NCI-H1694 (cell line): ENCODE measurements at places on chromosomes 5 and 9.

DNA sequence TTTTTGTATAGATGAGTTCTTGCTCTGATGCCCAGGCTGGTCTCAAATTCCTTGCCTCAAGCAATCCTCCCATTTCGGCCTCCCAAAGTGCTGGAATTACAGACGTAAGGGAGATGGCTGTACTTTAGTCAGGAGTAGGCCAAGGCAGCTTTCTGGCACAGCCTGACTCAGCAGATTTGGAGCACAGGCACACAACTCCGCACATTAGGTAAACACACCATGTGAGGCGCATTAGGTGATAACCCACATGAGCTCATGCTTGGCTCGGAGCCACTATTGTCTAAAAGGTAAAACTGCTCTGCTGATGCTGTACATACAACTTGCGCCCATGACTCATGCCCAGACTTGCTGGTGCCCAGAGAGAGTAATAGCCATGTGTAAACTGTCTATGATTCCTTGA, 1157.9 kb downstream of the TAF11L14 start:
- no peak for DNase-seq

GRCh38 chr5:96236051-96236450, 197.0 kb downstream of the PCSK1 start:
- DNase-seq = no peak

DNA sequence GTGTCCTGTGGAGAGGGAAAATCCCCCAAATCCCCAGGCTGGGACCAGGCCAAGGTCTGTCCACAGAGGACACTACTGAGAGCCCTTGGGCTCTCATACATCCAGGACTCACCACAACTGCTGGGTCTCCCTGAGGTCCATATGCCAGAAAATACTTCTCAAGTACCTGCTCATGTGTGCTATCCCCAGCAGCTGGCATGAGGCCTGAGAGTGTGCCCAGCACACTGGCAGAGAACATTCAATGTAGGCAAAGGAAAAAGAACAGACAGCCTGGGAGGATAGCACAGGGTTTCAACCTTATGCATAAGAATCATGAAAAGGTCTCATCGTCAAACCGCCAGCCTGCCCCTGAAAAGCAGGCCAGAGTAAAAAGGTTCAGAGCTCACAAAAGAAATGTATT, 154.1 kb upstream of the TAS2R1 start:
- no peak for DNase-seq

DNA sequence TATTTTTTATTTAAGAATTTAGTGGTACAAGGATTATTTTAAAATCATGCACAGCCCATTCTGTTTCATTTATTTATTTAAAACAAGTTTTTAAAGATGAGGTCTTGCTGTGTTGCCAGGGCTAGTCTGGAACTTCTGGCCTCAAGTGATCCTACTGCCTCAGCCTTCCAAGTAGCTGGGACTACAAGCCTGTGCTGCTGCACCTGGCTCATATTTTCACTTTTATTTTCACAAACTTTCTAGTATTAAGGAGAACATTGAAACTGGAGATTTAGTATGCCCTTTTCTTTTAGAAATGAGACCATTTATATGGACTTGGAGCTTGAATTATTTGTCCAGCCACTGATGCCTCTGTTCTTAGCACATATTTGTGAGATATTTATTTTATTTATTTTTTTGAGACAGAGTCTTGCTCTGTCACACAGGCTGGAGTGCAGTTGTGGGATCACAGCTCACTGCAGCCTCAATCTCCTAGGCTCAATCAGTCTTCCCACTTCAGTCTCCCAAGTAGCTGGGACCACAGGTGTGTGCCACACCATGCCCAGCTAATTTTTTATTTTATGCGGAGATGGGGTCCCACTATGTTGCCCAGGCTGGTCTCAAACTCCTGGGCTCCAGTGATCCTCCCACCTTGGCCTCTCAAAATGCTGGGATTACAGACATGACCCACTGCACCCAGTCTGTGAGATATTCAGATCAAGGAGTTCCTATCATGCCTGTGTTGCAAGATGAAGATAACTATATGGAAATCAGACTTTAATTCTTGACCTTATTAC, 7.4 kb downstream of the DMXL1 start:
- no peak for DNase-seq

- no peak for DNase-seq
Measured at GRCh38 chr5:41738710-41739354, 131.4 kb downstream of the OXCT1 start.

DNA sequence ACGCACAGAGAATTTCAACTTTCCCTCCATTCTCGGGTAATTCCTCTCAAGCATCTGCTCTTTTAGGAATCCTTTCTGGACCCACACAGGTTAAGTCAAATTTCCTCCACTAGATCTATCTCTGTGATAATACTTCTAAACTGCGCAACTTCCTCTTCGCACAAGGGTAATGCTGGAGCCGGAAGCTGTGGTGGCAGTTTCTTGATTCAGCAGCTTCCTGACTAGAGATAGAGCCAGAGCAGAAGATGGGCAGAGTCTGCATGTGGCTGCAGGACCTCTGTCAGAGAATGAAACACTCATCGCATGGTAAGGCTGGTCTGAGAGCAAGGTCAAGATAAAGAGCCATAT, 11.1 kb upstream of the CDC42SE2 start:
- no peak for DNase-seq

- no peak for DNase-seq
Measured at GRCh38 chr5:131198625-131199024, 27.9 kb downstream of the LYRM7 start.

- DNase-seq = no peak
Measured at GRCh38 chr9:117355542-117355941, 59.3 kb downstream of the ASTN2 start.

- no peak for DNase-seq
Measured at GRCh38 chr5:77295863-77296378, 85.4 kb downstream of the PDE8B start.

- no peak for DNase-seq
Measured at GRCh38 chr5:159678657-159679392, 237.5 kb upstream of the ADRA1B start.

GRCh38 chr5:41787265-41787664, 83.0 kb downstream of the OXCT1 start:
- no peak for DNase-seq

GRCh38 chr9:93045521-93045920, 13.0 kb upstream of the SUSD3 start:
- DNase-seq = no peak

DNA sequence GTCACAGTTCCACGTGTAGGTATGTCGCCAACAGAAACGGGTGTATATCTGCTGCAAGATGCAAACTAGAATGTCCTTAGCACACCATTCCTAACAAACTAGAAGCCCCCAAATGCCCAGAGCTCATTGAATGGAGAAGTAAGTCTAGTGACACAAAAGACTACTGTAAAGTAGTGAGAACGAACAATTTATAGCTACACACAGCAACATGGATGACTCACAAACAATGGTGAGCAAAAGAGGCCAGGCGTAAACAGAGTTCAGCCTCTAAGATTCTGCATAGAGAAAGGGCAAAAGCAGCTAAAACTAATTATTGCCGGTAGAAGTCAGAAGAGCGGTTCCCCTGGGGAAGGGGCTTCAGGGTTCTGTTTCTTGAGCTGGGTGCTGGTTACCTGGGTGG, 74.7 kb downstream of the AMBP start:
- DNase-seq = no peak

GRCh38 chr9:137217276-137218211, 4.5 kb downstream of the RNF208 start:
- no peak for DNase-seq

GRCh38 chr5:160360310-160360709, 10.1 kb downstream of the C1QTNF2 start:
- no peak for DNase-seq

- DNase-seq = no peak
Measured at GRCh38 chr5:91438871-91439270, 55.8 kb upstream of the ARRDC3 start.

DNA sequence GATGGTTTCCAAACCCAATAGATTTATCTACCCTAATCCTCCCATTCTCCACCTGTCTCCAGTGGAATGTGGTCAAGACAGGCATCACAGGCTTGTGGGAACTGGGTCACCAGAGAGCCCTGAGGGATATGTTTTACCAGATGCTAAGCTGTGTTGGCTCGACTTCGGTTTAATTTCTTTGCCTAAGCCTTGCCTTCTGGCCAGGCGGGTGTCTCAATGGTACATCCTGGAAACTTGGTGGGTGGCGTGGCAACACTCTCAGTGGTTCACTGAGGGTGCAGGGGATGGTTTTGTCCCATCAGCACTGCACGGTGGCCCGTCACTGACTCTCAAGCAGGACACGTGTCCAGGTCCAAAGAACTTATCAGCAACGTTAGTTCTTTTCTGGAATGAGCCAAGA, 192.2 kb downstream of the TENT4A start:
- no peak for DNase-seq

- DNase-seq = no peak
Measured at GRCh38 chr5:135950611-135951010, 4.2 kb downstream of the LECT2 start.

DNA sequence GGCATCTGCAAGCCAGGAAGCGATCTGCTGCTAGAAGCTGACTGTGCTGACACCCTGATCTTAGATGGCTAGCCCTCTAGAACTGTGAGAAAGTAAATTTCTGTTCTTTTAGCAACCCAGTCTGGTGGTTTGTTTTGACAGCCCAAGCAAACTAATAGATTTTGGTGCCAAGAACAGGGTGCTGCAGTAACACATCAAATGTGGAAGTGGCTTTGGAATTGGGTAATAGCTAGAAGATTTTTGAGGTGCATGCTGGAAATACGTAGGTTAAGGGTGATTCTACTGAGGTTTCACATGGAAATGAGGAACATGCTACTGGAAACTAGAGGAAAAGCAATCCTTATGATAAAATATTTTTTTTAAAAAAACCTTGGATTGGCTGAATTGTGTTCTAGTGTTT, 153.5 kb upstream of the SH3GL2 start:
- no peak for DNase-seq

DNA sequence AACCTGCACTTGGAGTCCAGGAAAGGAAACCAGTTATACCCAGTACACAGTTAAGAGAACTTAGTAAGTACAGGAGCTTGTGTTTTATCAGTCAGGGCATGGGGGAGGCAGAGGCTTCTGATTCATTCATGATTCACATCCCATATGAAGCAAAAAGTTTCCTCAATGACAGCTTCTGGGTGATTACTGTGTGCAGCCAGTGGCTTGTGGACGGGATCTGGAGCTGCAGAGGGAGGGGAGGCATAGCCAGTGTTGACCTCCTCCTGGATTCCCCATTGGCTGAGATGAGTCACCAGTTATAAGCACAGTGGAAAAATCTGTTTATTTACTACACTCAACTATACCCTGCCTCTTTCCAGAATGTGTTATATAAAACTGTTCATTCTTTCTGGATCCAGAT, 17.7 kb downstream of the IL31RA start:
- no peak for DNase-seq

DNA sequence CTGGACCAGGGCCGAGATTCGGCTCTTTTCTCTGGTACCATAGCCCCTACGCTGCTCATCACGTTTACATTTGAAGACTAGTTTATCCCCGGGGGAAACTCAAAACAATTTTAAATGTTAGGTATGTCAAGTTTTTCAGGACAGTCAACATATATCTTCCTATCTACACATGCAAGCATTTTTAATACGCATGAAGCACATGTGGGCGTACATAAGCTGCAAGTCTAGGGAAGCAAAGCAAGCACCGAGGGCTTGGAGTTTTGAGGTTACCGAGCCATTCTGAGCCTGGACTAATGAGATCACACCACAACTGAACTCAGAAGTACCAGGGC, 154.4 kb downstream of the AUH start:
- no peak for DNase-seq

DNA sequence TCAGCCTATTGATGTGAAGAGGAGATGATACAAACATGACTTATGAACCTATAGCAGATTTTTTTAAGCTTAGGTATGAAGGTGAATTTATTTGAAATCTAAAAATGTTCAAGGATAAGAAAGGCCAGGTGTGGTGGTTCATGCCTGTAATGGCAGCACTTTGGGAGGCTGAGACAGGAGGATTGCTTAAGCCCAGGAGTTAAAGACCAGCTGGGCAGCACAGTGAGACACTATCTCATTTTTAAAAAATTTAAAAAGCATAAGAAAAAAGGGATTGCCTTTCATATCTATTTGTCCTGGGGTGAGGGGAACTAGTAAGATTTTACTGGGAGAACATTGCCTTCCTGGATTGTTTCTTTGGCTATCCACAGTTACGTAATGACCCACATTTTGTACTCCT, 40.8 kb upstream of the SRP19 start:
- DNase-seq = no peak

DNA sequence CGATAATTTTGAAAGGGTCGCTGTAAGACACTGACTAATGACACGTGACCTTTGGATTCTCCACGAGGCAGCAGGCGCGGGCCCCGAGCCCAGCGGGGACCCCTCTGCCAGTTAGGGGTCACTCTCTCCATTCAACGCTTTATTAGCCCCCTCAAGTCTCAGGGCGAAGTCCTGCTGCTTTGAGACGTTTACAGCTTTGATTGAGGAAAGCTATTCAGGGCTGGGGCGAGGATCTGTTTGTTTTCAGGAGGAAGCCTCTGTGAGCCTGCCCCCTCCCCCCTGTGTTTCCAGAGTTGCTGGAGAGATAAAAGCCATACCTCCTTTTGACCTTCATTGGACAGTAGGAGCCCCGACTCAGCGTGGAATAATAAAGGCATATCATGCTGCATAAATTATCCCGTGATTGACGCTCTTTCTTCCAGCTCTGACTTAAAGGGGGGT, 31.4 kb upstream of the MSX2 start:
- DNase-seq = no peak

- no peak for DNase-seq
Measured at GRCh38 chr5:163893281-163893680, 387.9 kb downstream of the MAT2B start.

GRCh38 chr5:159161361-159162214, 47.8 kb downstream of the RNF145 start:
- no peak for DNase-seq

DNA sequence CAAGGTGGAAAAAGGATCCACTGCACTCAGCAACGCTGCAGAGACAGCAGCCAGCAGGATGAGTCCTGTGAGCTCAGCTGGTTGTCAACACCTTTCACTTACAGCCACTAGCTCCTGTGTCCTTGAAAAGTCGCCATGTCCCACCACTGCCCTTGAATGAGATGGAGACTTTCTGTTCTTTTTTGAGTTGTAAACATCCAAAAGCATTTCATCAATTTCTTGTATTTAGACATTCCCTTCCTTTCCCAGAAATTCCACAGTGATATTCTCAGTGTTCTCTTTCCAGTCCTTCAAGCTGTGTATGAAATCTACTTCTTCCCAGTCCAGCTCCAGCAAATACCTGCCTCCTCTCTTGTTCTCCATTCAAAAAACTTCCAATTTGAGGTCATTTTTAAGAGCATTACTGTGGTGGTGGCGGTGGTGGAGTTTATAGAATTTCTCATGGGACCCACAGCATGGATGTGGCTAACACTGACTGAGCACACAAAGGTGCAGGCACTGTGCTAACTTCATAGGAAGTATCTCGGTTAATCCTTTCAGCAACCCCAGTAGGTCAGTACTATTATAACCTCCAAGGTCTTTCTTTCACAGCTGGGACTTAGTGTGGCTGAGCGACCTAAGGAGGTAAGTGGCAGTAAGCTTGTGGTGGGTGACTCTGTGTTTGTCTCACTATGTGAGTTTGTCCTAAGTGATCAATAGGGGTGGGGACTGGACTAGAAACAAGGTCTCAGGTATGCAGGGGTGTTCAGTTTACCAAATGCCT, 15.0 kb upstream of the GPX3 start:
- DNase-seq = no peak
